ENCODE measurements at places on chromosomes 3 and 15.

GRCh38 chr15:52134502-52135144 is 22.0 kb upstream of the BCL2L10 start:
- no peak for DNase-seq

DNA sequence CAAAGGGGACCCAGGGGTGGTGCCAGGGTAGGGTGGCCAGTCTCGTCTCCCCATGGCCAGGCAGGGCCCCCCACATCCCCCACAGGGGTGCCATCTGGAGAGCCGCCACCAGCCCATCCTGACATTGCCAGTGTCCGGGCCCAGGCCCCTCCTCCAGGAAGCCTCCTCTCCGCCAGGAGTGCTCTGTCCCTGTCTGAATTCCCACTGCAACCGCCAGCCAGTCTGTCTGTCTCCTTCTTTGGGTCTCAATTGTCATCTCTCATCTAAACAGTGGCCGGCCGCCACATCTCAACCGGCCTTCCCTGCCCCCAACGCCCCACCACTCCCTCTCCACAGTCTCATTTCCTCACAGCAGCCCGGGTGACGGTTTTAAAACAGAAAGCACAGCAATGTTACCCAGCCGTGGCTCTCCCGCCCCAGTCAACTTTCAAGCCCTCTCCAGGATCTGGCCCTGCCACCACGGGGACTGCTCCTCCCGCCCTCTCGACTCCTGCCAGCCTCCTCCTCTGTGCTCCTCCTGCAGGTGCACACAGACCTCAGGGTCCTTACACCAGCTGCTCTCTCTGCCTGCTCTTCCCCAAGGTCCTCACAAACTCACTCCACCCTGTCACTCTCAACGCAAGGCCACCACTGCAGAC is 57.0 kb downstream of the IQSEC1 start:
- DNase-seq: no peak

GRCh38 chr15:73386238-73386637 is 17.5 kb upstream of the HCN4 start:
- no peak for DNase-seq

- no peak for DNase-seq
Observed at GRCh38 chr3:194604837-194605236, 28.4 kb downstream of the TMEM44 start.

DNA sequence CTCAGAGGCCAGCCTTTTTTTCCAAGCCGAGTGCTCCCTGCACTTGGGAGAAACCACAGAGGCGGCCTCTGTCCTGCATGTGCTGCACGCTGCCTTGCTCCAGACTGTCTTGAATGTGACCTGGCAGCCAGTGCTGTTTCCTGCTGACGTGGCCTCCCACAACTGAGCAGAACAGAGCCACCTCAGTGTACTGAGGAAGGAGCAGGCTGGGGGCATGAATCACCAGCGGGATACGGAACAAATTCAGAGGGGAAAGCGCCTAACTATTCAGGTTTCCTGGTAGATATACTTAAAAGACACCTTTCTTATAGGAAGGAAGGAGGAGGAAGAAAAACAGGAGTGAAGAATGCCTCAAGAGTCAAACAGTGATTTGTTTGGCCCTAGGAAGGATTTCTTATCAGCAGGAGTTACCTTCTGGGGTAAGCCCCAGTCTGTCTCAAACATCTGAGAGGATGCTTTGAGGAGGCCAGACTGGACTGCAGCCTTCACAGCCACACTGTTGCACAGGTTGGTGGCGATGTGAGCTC is 114.0 kb downstream of the FNDC3B start:
- no peak for DNase-seq

- DNase-seq: no peak
Observed at GRCh38 chr3:168813225-168813802, 717.6 kb upstream of the GOLIM4 start.

- no peak for DNase-seq
Observed at GRCh38 chr3:66952357-66952756, 45.8 kb upstream of the KBTBD8 start.

- no peak for DNase-seq
Observed at GRCh38 chr3:81270603-81271379, 490.7 kb downstream of the GBE1 start.

DNA sequence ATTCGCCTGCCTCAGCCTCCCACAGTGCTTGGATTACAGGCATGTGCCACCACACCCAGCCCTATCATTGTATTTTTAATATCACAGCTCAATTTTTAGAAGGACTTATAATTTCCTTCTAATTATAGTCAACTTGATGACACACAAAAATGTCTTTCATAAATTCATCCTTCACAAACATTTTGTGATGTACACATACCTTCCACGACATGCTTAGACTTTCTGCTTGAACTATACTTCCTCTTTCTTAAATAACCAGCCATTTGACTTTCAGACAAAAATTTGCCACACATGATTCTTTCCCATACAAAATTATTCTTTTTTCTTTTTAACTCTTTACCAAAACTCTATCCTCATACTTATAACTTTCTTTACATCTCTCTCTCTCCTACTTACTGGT is 48.4 kb upstream of the CCK start:
- no peak for DNase-seq

DNA sequence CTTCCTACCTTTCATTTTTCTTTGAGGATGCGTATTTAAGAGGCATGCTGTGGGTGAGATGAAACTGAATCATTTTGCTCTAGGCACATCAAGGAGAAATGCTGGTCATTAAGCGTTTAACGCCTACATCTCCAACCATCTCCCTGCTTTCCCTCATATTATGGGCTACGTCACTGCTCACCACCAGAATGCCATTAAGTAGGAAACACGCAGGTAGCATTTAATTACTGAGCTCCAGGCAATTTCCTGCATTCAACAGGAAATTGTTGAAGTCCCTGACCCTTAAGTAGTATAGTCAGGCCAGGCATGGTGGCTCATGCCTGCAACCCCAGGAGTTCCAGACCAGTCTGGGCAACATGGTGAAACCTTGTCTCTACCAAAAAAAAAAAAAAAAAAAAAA is 66.1 kb downstream of the CHSY1 start:
- DNase-seq: no peak
